ENCODE measurements at places on chromosomes 5 and 9. TPM values are rescaled to one million over a fixed set of nuclear protein-coding genes. Genes with fewer than 3 reads are reported as not detected.
A peak's percentile ranks its signal among the peaks of the same experiment; 100 is the strongest.

Gene OR1Q1
- polyA plus RNA-seq, result not detected

Gene SGCD
- 7.5 TPM for polyA plus RNA-seq

Gene DNAJC21
- polyA plus RNA-seq, result 29.7 TPM

Gene PCDHB16
- polyA plus RNA-seq, result 0.37 TPM

Gene ADAMTS13
- 2.4 TPM for polyA plus RNA-seq

Gene TUSC1
- polyA plus RNA-seq, result 12.2 TPM

Gene ARSI
- polyA plus RNA-seq, result not detected

Gene ABLIM3
- polyA plus RNA-seq, result 6.5 TPM

GRCh38 chr9:119868694-119869093 lies 499.5 kb upstream of the BRINP1 start:
- DNase-seq, result no peak

GRCh38 chr9:135887021-135887507 lies 20.3 kb downstream of the CAMSAP1 start:
- DNase-seq, result no peak

DNA sequence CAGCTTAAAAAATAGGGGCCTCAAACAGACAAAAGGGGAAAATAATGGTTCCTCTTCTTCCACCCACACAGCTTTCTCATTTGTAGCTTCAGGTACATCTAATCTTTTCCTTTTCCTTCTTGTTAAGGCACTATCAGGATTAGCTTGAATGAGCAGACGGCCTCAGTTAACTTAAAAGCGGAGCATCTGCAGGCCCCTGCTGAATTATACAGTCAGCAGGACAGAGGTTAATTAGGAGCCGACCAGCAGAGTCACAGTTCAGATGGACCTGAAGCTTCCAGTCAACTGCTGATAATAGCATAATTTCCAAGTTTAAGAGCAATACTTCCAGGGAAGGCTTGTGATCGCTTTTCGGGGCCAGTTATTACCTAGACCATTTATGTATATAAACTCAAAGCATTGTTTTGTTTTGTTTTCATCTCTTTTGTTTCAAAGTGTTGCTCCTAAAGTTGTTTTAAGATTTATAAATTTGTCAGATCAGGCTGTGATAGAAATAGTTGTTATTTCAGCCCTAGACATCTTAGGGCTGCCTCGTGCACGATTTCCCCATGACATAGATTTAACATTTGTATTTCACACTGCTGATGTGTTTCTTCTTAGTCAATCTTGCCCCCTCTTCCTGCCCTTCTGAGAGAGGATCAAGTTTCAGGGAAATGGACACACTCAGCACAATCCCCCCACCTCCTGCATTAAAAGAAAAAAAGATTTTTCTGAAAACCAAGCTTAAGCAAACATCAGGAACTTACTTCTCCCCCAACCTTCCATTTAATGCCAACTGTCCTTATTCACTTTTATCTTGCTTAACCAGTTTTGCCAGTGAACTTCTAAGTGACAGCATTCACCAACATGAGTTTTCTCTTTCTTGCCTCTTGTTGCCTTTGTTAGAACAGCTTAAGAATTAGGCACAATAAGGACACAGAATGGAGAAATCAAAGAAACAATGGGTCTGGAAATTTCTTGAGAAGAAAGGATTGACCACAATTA lies 449.8 kb downstream of the ARHGEF28 start:
- DNase-seq, result peak; percentile 17

DNA sequence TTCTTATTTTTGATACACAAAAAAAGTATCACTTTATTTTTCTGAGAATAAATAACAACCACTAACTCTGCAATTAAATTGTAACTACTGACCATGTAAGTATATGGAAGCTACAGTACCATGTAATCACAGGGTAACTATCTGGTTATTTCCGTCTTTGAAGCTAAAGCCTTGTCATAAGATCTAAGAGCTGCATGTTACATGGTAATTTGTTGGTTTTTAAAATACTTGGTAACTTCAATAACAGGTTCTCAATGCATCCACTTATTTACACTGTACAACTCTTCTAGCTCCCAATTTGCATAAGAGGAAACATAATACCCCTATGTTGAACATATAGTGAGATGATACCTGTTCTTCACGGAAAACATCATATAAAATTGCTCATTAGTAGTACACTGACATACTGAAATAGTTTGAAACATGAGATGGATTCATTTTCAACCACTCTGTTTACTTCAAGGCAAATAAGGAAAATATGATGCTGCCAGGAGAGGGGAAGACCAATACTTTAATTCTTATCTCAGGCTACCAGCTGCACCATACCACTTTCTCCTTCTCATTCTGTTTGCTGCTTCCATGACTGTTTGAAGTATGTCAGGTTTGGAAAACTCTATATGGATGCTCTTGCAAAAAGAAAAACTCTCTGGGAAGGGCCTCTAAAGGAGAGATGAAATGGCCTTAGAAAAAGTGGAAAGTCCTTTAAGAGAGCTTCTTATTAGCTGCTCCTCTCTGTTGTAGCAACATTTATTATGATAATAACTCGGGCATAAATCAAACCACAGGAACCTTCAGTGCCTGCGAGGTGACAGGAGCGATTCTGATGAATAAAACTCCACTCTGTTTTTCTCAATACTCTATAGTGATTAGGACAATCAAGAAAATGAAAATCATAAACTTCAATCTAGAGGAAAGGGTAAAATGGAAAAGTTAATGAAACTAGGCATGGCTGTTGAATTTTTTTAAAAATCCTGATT lies 150.2 kb downstream of the KIAA0825 start:
- DNase-seq, result no peak

- no peak for DNase-seq
Observed at GRCh38 chr9:19133549-19134345, 6.5 kb upstream of the PLIN2 start.

GRCh38 chr9:133998915-133999595 lies 6.9 kb upstream of the VAV2 start:
- no peak for DNase-seq

- no peak for DNase-seq
Observed at GRCh38 chr5:116517488-116517887, 57.1 kb downstream of the SEMA6A start.

DNA sequence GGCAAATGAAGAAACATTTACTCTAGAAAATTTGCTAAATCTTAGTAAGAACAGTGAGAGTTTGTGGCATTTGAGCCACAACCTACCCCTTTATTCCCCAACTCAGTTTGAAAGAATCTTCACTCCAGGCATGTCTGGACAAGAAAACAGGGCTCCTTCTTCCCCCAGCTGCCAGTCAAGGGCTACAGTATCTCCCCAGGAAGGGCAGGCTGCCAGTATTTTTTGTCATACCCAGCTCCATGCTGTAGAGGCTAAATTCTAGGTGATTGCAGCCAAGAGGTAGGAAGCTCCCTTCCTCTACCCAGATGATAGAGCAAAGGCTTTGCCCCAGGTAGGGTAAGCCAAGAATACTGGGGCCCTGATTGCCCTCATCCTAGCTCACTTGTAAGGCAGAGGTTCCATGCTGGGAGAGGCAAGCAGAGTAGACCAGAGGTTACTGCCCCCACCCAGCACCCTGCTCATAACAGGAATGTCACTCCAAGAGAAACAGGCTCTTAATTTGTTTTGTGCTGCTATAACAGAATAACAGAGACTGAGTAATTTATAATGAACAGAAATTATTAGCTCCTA lies 20.0 kb upstream of the GRPEL2 start:
- DNase-seq, result no peak

DNA sequence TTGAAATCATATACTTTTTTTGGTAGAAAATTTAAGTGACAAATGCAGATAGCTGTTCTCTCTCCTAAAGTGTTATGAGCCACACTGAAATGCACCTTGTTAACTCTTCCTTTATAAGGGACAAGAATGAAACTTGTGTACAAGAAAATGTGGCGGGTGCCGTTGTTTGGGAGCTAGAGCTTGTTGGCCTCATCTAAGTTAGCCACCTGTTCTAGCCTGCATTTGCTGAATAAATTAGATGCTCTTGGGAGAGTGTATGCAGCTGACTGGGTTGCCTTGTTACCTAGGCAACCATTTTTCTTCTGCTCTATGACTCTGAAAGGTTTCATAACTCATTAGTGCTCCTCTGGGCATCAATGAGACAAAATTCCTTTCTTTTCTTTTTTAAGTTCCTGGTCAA lies 174.3 kb downstream of the TAF11L14 start:
- DNase-seq, result no peak

DNA sequence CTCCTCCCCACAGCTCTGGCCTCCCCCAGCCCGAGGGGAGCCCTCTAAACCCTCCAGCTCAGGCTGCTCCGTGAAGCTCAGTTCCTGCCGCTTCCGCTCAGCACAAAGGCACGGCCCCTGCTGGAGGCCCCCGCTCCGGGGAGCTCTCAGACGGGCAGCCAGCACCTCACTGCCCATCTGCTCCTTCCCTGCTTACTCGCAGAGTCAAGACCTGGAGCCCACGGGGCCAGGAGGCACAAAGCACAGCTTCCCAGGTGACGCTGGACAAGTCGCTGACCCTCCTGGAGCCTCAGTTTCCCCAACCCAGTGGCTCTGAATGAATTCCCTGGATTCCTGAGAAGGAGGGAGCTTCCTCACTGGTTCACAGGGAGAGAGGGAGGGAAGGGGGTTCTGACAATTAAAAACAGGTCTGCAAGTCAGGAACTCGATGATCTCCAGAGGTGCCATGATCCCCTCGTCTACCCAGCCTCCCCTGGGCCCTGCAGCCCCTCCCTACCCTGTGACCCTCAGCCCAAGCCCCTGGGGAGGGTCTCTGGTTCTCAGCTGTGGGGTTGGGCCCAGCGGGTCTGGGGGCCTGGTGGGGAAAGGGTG lies 36.2 kb downstream of the VAV2 start:
- peak; percentile 66 for DNase-seq

- peak; percentile 27 for DNase-seq
Observed at GRCh38 chr9:83266666-83267496, 203.9 kb upstream of the RASEF start.

- no peak for DNase-seq
Observed at GRCh38 chr9:104868687-104869404, 59.1 kb downstream of the ABCA1 start.

DNA sequence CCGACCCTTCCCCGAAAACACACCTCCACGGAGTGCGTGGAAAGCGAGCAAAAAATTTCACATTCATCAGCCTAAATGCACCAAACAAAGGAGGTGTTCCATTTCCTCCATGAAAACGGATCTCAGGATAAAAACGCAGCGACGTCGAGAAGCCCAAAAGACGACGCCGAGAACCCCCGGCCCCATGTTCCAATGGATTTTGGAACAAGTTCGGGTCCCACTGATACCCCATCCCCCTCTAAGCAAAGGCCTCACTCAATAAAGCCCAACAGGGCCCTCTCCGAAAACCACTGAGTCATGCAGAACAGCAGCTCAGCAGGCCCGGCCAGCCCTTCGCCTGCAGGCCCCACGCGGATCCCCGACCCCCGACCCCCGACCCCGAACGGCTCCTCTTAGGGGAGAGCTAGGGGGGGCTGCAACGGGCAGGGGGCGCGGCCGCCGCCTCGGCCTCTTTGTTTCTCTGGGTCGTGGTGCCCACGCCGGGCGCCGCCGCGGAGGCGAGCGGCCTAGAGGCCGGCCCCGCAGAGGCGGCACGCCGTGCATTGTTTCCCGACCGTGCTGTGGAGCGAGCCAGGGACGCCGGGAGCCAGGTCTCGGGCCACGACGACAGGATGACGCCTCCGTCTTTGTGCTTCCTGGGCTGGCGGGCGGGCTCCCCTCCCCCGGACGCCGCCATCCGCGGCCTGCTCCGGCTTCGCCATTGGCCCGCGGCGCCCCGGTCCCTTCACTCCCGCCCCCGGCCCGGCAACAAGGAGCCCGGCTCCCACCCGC lies 915 bp downstream of the ZFAND5 start:
- DNase-seq, result peak; percentile 76

DNA sequence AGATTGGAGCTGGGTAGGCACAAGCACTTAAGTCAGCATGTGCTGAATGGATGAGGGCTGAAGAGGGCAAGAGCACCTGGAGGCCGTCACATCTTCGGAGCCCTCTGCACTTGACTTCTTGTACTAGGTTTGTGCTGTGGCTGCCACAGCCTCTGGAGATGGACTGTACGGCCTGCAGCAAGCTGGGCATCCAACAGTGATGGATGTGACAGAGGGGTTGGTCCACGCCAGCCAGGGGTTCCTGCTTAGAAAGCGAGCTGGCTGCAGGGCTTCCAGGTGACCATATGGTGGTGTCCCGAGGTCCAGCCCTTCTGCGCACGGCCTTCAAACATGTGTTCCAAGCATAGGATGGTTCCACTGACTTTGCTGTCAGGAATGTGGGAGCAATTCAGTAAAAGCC lies 65.1 kb upstream of the PHYKPL start:
- no peak for DNase-seq

DNA sequence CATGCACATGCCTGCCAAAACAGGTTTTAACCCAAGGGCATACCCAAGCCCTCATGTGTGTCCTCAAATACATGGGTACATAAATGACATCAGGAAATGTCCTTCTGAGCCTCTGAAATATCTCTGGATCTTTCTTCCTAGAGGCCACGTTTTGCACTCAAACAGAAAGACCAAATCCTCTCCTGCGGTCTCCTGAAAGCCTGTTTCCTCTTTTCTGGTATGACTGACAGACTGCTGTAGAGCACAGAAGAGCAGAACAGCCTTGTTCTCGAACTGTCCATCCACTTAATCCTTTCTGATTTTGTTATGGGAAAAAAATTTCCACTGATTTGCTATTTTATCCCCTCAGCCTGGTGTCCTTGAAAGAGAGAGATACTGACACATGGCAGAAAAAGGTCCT lies 107.2 kb downstream of the ASTN2 start:
- no peak for DNase-seq

DNA sequence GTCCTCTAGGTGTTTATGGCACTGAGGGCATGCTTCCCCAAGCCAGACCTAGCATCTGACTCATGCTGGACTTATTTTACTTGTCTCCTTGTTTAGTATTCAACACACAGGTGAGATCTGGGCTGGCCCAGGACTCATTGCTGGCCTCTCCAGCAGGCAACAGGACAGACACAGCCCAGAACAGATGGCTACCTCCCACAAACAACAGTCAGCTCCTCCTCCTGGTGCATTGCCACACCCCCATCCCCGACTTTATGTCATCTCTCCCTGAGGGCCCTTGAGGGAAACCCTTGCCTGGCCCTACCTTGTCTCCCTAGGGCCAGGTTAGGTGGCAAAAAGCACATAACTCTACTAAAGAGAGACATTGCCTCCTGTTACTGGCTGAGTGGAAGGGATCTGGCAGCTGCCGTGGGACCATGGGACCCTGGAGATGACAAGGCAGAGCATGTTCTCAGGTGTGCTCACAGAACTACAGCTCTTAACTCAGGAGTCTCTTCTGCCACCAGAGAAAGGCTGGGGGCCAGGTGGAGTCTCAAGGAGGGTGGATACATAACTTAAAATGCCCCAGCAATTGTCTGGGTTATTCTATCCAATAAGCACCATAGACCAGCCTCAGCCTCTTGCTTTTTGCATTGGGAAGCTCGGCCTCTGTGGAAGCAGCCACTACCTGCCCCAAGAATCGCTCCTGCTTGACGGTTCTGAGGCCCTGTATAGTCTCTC lies 2.3 kb downstream of the ACSL6 start:
- no peak for DNase-seq

DNA sequence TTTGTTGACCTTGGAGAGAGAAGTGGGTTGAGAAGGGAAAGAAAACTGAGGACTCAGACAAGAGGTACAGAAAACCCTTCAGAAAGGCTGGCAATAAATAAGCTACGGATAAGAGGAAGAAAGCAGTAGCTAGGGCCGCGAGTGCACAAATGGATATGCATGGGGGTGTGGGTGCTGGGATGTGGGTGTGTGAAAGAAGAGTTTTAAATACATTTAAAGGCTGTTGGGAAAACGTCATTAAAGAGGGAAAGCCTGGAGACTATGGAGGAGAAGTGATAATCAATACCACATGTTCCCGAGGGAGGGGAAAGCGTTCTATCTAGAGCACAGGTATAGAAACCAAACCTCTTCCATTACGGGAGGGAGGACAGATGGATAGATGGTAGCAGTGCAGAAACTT lies 177.2 kb downstream of the TSSK1B start:
- DNase-seq, result no peak
